ENCODE measurements at places on chromosomes 2 and 18.

DNA sequence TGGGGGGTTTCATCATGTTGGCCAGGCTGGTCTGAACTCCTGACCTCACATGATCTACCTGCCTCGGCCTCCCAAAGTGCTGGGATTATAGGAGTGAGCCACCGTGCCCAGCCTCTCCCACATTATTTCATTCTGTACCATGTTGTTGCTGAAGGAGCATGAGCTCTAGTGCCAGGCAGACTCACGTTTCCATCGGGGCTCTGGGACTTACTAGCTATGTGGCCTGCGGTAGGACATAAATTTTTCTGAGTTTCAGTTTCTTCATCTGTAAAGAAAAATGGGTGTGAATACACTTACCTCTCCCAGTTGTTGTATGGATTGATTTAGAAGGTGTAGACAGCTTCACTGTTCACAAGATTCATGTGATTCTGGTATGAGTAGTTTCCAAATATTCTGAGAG lies 30.8 kb upstream of the CCL20 start:
- DNase-seq: no peak

GRCh38 chr2:41966431-41966893 lies 81.4 kb upstream of the PKDCC start:
- peak; percentile 82 for DNase-seq

DNA sequence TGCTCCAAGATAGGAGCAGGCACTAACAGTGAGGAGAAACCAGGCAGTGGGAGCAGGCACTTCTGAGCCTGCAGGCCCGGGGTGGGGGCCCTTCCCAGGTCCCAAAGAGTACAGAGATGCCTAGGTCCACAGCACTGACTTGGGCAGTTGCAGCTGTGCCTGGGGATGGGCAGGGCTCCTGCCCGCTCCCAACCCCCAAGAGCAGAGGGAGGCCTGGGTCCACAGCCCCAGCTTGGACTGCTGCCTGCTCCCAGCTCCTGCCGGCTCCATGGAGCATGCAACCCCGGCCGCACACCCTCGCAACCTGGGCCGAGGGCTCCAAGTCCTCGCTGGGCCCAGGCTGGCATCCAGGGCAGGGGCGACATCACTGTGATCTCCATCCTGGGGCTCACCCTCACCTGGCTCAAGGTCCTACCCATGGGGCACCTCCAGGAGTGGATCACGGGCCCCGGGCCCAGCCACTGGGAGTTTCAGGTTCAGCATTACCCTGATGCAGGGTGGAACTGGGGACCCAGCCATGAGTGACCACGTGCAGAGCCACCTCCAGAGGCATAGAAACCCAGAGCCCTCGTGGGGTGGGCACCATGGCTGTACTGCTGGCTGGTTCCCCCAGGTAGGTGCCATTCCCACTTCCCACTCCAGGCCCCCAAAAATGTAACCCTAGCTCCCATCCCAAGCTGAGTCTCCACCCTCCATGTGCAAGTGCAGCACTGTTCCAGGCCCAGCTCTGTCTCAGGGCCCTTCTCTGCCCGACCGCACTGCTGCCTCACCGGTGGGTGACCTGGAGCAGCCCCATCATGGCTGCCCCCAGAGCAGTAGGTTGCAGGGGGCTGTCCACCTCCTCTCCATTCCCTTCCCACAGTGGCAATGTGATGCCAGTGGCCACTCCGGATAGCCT lies 325.6 kb downstream of the NR4A2 start:
- no peak for DNase-seq

DNA sequence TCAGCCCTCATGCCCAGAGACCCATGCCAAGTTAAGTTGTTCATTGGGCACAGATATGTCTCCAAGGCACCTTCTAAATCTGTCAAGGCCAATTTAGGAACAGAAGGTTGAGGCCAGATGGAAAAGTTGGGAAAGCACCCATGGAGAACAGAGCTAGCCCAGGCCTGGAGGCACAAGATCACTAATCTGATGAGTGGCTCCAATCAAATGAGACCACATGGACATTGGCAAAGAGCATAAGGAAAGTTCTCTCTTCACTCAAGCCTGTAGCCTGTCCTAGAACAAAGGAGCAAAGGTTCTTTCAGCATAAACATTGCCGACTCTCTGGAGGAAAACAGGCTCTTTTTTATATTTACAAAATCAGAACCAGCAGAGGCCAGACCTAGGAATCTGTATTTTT lies 154.8 kb downstream of the RNF152 start:
- DNase-seq: no peak

DNA sequence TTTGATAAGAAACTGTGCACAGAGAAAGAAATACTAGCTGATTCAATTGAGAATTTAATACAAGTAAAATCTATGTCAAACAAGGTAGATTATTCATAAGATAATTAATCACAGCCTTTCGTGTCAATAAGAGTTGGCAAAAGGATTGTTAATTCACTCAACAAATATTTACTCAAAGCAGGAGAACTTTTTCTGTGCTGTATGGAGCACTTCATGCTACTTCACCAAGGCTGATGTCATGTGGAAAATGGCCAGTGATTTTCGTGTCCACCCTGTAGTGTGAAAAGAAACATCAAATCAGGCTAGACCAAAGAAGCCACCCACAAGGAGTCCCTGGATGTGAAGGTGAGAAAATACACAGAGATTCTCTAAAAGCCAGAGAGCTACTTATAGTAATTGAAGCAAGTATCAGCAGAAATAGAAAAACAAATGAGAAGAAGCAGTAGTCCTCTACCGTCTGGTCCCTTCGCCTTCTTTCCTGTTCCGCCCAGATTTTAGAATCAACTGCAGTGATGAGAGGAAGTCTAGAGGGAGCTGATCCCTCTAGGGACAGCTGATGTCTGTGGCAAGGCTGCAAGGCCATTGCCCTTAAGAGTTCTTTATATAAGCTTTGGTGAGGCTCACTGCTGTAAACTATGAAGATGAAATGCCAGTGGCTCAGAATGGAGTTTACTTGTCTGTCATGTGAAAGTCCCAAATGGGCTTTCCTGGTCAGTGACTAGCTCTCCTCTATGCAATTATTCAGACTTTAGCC lies 201.3 kb upstream of the APCDD1 start:
- no peak for DNase-seq

GRCh38 chr2:44453259-44453658 lies 91.5 kb downstream of the CAMKMT start:
- no peak for DNase-seq

- DNase-seq: no peak
Measured at GRCh38 chr2:123596621-123597020, 428.5 kb upstream of the CNTNAP5 start.

Data from AG04450 (cell line).